ENCODE measurements at places on chromosomes 6 and 20. TPM values are rescaled to one million over a fixed set of nuclear protein-coding genes. Genes with fewer than 3 reads are reported as not detected.

Gene MEP1A
- not detected for total RNA-seq

Gene CST4
- not detected for total RNA-seq

Gene TMEM74B
- total RNA-seq, result 0.53 TPM

Gene PLCB4
- 32.1 TPM for total RNA-seq

Gene SLC22A7
- total RNA-seq, result not detected

Gene TSHZ2
- 35.0 TPM for total RNA-seq

DNA sequence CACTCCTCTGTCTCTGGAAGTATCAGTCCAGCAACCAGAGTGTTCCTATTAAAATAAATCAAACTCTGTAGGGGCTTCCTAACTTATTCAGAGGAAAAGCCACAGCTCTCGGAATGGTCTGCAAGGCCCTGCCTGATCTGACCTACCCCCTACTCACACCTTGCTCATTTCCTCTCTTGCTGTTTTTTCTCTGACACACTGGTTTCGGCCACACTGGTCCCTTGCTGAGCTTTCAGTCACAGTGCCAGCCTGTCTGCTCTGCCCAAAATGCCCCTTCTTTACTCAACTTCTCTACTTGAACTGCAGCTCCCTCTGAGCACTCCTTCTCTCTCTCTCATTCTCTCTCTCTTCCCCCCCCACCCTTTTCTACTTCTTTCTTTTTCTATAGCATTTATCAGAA lies 430.2 kb downstream of the UTRN start:
- DNase-seq, result no peak

GRCh38 chr20:51484831-51485230 lies 57.7 kb downstream of the NFATC2 start:
- no peak for DNase-seq

DNA sequence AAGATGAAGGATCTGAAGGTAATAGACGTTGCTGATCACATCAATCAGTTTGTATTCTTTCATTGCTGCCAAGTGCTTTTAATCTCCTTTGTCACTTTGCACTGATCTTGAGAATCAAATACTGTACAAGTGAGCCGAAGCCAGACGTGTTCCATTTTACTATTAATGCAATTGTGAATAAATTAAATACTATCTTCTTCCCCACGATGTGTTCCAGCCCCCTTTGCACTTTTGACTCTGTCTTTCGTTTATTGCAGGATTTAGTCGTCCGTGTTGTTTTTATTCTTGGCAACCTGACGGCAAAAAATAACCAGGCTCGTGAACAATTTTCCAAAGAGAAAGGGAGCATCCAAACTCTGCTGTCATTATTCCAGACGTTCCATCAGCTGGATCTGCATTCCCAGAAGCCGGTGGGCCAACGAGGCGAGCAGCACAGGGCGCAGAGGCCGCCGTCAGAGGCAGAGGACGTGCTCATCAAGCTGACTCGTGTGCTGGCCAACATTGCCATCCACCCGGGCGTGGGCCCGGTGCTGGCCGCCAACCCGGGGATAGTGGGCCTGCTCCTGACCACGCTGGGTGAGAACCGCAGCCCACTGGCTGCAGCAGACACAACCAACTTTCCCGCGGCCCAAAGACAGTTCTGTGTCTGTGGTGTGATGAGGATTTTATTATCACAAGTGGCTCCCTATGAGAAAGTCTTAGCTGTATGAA lies 104.7 kb downstream of the ARMC2 start:
- DNase-seq, result no peak

- DNase-seq, result no peak
These were observed 68.8 kb downstream of the RFX6 start for GRCh38 chr6:116945809-116946208.

DNA sequence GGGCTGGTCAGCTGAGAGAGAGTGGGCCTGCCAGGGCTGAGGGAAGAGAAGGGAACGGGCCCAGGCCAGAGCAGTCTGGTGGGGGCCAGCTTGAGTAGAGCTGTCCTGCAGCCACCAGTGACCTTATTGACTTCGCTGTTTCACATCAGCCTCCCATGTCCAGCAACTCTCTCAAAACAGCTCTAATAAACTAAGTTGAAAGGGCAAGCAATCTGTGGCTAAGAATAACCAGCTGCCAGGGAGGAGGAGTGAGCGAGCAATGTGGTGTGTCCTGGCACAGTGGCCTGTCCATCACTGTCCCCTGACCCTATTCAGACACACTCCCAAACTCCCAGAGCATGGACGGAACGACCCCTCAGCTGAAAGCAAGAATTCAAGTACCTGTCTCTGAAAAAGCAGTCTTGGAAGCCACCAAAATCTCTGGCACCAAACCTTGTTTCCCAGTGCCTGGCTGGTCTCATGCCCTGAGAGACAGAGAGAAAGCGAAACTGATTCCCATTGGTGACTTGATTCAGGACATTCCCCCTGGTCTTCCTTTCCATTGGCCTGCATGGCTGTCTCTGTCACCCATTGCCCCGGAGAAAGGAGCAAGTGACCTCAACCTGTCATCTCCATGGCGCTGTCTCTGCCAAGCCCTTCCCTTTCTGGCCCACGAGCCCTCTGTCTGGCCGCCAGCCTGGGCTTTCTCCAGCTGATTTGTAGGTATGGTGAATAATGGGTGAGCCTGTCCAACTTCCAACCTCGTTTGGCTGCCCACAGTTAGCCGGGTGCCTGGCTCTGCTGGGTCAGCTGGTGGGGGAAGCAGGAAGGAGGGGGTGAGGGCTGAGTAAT lies at the start of gene DDO:
Gene DDO (minus strand): TSS at position 490 of the 831 bp plus-strand sequence. CDS start 2,113 bp downstream, outside the sequence.
- no peak for DNase-seq

GRCh38 chr6:155317186-155317585 lies 2.9 kb upstream of the TFB1M start:
- no peak for DNase-seq

GRCh38 chr6:56087421-56087820 lies 160.0 kb downstream of the COL21A1 start:
- no peak for DNase-seq

GRCh38 chr20:60558486-60558885 lies 600.3 kb downstream of the CDH26 start:
- no peak for DNase-seq

DNA sequence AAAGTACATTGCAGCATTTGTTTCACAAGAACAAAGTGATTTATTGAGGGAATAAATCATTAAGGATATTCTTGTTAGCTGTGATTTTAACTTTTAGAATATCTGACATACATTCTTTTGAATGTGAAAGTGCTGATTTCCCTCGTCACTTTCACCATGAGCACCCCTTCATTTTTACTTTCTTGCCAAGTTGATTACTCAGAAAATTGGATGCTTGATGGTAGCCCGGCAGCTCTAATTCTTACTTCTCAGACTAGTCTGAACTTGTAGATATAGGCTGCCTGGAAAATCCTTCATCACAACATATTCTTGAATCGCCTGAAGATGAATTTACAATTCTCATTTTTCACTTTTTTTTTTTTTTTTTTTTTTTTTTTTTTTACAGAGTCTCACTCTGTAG lies 147.1 kb upstream of the SMLR1 start:
- DNase-seq, result no peak

DNA sequence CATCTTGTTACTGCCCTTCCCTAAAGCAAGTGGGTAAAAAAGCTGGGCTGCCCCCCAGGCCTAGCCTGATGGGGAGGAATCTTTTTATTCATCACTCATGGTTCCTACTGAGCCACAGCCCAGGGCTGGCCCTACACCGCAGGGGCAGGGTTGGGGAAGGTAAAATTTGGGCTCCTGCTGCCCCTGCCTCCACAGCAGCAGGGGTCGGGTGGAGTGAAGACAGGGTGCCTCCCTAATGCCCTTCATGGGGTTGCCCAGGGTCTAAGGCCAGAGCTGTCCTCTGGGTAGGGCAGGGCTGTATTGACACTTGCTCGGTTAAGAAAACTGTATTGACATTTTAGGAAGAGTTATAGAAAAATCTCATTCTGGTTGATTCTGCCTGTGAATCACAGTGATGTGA lies 8.9 kb upstream of the PSMG4 start:
- no peak for DNase-seq

DNA sequence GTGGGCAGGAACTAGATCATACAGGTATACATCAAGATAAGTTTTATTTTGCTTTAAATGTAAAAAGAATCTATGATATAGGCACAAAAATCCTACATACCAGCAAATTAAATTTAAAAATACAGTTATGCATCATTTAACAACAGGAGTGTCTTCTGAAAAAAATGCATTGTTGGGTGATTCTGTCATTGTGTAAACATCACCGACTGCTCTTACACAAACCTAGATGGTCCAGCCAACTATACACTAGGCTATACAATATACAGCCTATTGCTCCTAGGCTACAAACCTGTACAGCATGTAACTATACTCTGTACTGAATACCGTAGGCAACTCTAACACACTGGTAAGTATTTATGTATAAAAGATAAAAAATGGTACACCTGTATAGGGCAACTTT lies 139.4 kb downstream of the RNGTT start:
- DNase-seq, result no peak

GRCh38 chr6:11710311-11710761 lies 68.3 kb downstream of the ADTRP start:
- DNase-seq, result no peak

DNA sequence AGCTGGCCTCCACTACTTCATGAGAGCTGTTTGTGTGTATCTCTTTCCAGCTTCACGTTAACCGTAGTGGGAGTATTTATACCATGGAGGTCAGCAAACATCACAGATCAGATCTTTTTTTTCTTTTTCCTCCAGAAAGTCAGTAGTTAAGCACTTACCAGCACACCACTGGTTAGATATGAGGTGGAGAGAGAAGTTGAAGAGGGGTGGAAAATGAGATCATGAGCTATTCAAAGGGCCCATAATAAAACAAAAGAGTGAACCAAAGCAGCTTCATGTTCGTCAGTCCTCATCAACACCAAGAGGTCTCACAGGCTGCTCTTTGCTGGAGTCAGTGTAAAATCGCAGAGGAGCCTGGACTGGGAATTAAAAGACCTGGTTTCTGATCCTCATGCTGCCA lies 125.1 kb upstream of the SGK1 start:
- DNase-seq, result no peak

- DNase-seq, result no peak
These were observed 672.8 kb downstream of the KIF16B start for GRCh38 chr20:15900443-15900842.

GRCh38 chr20:25194333-25194972 lies 1.1 kb upstream of the ENTPD6 start:
- no peak for DNase-seq

- DNase-seq, result no peak
These were observed 2.9 kb downstream of the SDC4 start for GRCh38 chr20:45345104-45345936.

DNA sequence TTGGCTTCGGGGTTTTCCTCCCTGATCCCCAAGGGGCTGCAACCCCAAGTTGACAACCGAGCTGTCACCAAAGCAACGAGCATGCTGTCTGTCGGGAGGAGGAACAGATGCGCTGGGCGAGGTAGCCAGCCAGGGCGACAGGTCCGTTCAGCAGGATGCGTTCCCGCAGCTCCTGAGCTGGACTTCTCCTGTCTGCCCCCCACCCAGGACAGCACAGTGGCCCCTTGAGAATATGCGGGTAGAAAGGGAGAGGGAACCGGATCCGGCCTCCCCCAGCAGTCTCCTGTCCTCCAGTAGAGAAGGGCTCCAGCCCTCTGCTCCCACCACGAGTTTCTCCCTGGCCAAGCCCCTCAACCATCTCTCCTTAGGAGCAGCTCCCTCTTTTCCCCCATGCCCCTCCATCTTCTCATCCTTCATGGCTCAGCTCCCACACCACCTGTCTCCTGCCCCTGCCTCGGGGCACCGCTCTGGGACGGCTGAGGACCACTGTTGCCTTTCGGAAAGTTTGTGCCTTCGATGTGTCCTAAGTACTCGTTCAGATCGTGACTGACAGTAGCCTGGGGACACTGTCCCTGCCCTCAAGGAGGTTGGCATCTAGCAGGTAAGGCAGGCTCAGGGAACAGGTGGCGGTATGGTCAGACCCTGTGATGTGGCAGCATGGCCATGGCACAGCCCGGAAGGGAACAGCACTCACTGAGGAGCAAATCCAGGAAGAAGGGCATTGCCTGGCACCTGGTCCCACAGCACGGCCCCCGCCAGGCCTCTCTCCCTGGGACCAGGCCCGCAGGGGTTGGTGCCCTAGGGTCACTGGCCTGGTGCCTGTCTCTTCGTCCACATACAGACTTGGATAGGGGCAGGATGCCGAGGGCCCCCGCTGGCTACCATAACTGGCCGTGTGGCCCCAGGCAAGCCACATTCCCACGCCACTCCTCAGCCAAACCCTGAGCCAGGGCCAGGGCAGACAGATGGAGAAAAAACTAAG lies 96.3 kb downstream of the ASXL1 start:
- DNase-seq, result no peak

All from urinary bladder (tissue), 4 donors.